ENCODE measurements at places on chromosomes 2 and 18.

GRCh38 chr18:830315-830901 is 18.4 kb upstream of the YES1 start:
- DNase-seq = no peak

DNA sequence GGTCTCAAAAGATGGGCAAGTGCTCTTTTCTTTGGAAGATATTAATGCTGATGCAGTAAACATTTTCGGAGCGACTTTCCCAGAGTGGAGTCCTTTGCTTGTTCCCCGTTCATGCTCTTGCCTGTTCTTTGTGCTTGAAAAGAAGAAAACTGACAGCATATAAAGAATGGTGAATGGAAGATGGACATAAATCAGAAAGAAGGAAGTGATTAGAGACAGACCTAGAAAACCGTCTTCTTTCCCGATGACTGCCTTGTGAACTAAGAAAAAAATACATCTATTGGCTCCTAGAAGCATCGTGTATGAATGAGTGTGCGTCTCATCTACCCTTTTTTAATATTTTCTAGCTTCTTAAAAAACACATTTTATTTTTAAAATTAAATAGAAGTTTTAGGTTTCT is 740.1 kb upstream of the FANCL start:
- no peak for DNase-seq

DNA sequence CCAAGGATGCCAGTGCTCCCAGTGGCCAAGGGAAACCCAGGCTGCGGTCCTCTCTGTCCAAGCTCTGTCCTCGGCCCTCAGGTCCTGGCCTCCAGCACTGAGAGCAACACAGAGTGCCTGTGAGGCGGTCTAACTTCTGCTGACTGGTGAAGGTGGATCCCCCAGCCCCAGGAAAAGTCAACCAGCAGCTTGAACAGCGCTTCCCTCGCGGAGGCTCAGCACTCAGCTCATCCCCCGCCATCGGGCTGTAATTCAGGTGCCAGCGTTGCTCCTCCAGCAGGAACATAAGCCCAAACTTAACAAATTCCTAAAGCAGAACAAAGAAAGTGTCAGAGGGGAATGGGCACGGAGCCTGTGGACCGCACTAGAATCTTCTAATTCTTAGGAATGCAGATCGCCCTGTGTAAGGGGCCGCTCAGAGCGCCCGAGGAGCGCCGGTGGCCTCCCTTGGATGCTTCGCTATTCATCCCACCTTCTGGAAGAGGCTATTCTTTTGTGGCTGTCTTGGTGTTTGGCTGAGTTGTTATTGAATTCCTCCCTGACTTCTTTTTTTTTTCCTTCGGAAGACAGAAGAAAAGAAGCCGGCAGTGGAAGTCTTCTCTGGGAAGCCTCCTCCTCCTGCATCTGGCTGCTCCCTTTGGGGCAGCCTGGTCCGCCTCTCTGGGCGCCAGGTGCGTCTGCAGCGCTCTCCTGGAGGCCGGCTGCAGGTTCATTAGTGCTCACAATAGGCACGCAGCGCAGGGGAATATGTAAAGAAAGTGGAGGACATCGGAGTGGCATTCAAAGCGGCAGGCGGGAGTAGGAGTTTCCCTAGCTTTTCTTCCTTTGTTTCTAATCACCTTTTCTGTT is 905.6 kb downstream of the TSN start:
- DNase-seq = no peak

- DNase-seq = no peak
Measured at GRCh38 chr2:127104881-127105655, 1.9 kb downstream of the BIN1 start.

DNA sequence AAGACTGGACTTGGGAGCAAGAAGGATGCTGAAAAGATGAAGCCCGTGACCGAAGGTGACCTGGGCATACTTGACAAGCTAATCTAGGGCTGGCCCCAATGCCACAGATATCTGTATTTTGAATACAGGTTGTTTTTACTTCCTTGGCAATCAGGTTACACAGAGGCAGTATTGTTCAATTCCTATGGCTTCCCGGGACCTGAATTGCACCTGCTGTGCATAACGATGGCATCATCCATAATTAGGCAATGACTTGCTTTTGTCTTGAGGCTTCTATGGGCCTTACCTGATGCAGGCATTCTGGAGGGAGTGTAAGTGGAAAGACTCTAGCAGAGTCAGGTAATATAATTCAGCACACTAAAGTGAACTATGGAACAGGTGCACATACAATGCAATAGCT is 60.6 kb upstream of the CUL3 start:
- no peak for DNase-seq

- DNase-seq = no peak
Measured at GRCh38 chr2:46967990-46968647, 52.5 kb upstream of the MCFD2 start.

DNA sequence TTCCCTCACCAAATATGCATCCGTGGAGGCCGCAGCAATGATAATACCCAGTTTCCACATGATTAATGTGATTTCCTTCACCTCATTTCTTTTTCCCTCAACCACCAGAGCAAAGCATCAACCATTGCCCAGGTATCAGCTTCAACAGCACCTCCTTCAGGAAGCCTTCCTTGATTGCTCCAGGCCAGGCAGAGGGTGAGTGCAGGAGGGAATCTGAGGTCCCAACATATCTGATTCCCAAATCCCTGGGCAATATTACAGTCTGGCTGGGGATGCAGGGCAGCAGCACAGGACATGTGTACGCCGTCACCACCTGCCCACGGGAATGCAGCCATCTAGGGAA is 142.4 kb upstream of the MYCN start:
- DNase-seq = no peak

DNA sequence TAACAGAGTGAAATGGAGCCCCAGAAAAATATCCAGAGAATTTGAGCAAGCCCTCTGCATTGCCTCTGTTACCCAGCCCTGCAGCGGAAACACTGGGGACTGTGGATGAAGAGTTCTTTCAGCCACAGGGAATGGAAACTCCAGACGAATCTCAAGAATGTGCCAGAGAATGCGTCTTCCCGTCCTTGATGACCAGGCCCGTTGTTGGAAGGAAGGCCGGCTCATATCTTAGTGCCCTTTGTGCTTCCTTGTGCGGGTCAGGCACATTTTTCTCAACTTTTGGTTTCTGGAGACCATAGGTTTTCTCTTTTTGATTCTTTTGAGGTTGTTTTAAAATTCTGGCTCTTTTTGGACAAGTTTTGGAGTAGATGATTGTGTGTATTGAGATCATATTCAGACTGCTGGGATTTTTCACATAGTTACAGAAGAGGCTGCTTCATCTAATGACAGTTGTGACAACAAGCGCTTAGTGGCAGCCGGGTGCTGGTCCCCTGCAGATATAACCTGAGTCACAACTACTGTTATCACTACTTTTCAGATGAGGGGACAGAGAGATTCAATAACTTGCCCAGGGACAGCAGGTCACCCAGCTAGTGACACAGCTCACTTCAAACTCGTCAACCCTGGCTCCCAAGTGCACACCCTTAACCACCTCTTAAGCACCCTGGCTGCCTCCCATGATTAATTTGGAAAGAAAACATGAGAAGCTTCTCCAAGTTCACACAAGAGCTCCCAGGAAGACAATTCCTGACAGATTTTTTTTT is 15.7 kb downstream of the MAL start:
- no peak for DNase-seq
